Smooth muscle cell of the brain vasculature (primary cell): ENCODE measurements at places on chromosomes 16 and 17.

- DNase-seq, result no peak
Measured at GRCh38 chr17:1469231-1469852, 13.3 kb upstream of the CRK start.

DNA sequence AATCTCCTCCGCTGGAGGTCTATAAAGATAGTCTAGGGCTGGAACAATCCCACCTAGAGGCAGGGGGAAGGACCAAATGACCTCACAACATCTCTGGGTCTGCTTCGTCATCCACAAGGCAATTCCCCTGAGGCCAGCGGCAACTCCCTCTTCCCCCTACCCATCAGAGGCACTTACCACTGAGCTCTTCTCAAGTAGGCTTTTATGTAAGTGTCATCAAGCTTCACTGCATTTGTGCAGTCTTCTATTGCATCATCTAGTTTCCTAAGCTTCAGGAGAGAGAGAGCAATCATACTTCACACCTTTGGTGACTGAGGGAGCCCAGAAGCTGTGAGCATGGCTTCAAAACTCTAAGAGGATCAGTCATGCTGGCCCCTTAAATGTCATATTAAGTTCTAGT, 21.0 kb downstream of the CNP start:
- no peak for DNase-seq

DNA sequence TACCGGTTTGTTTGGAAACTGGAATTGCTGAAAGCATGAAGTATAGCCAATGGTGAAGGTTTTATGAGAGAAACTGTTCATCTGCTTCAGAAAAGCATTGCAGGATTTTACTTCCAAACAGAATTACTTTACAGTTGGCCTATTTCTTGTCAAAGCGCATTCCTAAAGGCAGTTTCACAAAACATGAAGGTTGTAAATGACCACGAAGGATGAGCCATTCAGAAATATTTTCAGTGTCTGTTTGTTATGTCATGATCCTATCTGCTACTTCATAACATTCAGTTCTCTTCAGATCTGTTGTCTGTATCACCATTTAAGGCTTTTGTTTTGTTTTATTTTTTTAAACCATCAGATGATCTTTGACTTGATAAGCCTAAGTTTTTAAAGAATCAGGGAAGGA, 45.7 kb downstream of the AATF start:
- DNase-seq, result no peak

- DNase-seq, result no peak
Measured at GRCh38 chr16:528111-529011, 849 bp downstream of the CAPN15 start.

- no peak for DNase-seq
Measured at GRCh38 chr17:29169806-29170591, 10.2 kb downstream of the MYO18A start.

- DNase-seq, result no peak
Measured at GRCh38 chr17:12814718-12815117, 25.4 kb downstream of the ARHGAP44 start.

DNA sequence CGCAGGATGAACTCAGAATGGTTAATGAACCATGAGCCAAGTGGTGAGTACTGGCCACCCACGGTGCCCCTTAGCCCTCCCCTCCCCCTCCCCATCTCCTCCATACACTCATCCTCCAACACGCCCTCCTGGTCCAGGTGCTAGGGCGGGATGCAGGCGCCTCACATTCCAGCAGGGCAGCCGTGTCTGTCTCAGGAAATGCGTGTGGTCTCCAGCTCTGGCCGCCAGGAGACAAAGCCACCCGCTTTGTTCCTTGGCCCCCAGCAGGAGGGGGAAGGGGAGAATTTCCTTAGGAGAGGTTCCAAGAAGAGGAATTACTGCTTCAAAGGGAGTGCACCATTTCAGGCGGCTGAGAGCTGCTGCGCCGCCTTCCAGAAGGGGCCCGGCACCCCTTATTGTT, 29.7 kb upstream of the RMI2 start:
- peak; percentile 74 for DNase-seq

- DNase-seq, result no peak
Measured at GRCh38 chr16:67820608-67821259, 14.0 kb downstream of the TSNAXIP1 start.

DNA sequence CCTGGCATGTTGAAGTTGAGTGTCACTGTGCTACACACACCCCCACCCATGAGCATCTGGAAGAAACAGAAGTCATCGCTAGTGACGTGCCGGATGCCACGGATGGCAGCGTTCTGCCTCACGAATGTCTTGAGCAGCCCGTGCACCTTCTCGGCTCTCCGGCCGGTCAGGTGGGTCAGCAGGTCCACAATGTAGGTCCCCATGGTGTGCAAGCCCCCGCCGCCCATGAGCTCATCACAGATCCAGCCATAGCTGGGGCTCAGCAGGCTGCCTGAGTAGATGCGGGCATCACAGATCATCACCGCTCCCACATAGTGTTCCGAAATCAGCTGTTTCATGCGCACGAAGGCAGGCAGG, 8.9 kb downstream of the C16orf86 start:
- DNase-seq, result no peak
